Activated T-helper 17 cell treated with anti-CD3 and anti-CD28 coated beads, Interleukin-2, amount 50 U/mL, for 72 hours (primary cell): ENCODE measurements at places on chromosomes 7 and 10.

- no peak for ATAC-seq
Measured at GRCh38 chr7:123788584-123788983, 39.8 kb upstream of the WASL start.

DNA sequence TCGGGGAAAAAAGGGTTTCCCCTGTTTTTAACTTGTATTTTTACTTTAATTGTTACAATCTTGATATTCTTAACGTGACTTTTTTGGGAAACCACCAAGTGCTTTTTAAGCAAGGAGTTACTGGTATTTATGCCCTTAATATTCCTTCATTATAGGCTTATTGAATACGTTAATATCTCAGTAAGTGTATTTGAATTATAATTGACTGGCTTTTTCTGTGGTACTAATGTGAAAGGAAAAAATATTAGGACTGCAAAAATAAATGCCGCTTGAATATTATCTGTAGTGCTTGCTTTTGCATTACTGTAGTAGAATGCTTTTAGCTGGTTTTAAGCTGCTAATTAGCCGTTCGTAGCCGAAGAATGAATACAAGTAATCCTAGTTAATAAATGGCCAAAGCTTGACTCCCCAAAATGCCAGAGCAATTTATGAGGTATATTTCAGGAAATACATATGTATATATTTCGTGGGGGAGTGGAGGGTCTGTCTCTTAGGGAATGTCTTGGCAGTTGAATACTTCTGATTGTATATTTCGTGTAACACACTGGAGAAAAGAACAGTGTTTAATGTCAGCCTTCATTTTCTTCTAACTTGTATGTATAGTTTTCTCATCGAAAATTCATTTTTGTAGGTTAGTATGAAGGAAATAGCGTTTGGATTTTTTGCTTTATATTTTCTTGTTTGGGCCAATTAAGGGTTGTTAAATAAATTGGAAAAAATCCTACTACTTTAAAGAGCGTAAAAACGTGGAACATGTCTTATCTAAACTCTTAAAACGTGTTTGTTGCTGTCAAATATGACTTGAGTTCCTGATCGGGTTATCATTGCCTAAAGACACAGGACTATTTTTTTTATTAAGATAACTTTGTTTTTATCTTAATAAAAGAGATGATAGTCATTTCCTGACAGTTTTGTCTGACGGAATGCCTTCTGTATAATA lies 1.5 kb downstream of the PDCD4 start:
- no peak for ATAC-seq

- ATAC-seq = no peak
Measured at GRCh38 chr7:31079824-31080511, 27.9 kb downstream of the ADCYAP1R1 start.

GRCh38 chr10:87508837-87509236 lies 4.1 kb downstream of the MINPP1 start:
- no peak for ATAC-seq

GRCh38 chr10:90047243-90047729 lies 345.9 kb downstream of the KIF20B start:
- ATAC-seq = no peak

DNA sequence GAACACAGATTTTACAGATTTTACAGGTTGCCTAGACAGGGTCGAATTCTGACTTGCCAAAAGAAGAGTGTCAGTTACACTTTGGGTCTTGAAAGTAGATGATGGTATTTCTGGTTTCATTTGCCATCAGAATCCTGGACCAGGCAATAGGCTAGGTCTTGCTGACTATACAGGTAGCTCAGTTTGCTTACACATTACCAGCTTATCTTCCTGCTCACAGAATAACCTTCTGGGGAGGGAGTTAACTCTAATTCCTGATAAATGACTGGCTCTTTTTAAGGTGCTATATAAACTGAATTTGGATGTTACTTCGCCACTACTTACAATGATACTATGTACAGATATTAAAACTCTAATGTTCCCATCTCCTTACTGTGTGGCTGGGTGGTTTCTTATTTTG lies 39.8 kb downstream of the GBF1 start:
- peak; percentile 59 for ATAC-seq

- no peak for ATAC-seq
Measured at GRCh38 chr7:70712942-70713341, 419.0 kb upstream of the GALNT17 start.

DNA sequence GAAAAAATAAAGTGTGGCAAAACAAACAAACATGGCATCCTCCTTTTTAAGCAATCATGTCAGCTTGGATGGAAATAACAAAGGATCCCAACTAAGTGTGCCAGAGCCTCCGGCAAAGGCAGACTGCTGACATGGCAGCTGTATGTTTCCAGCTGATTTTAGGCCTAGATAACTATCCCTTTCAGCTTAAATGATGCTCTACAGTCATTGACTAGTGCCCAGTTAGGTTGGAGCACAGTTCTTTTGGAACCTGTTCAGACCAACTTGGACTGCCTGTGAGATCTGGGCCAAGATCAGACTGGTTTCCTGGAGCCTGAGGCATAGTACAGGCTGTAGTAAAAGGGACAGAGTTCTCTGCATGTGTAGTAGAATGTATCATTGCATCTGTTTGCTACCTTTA lies 128.7 kb downstream of the DYNC1I1 start:
- no peak for ATAC-seq

GRCh38 chr10:72981882-72982529 lies 27.4 kb upstream of the PLA2G12B start:
- peak; percentile 18 for ATAC-seq

- ATAC-seq = no peak
Measured at GRCh38 chr10:13803566-13804554, 217.1 kb downstream of the PRPF18 start.

DNA sequence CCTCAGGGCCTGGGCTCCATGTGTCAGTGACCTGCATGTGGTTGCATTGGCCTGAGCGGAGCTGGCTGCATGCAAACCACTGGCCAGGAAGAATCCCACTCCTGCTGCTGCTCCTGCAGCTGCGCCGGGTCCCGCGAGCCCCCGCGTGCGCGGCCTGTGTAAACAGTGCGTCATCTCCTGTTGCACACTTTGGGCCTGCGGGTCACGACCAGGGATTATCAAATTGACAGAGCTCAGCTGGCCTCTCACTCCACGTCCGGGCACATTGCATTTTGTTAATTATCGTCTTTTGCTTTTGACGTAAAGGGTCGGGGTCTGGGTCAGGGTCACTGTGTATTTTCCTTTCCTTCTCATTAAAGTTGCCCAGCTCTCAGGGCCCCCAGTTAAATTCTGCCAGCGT lies 132.6 kb downstream of the RGS10 start:
- ATAC-seq = no peak

GRCh38 chr10:27104919-27105318 lies 4.6 kb upstream of the ANKRD26 start:
- no peak for ATAC-seq

DNA sequence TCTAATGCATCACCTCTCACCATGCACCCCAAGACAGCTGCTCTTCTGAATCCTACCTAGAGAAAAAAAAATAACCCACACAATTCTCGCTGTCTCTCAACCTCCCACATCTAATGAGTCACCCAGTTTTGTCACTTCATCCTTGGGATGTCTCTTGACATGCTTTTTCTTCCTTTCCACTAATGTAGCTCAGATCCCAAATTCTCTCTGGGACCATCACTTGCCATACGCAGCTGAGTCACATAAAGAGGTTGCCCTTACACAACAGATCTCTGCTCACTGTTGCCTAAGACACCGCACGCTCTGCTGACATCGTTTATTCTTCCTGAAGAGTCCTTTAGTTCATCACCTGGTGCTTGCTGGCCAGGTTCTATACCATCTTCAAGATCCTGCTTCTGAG lies 606.0 kb upstream of the GALNT17 start:
- ATAC-seq = peak; percentile 38

- ATAC-seq = no peak
Measured at GRCh38 chr7:150848561-150849115, 3.7 kb upstream of the AOC1 start.

DNA sequence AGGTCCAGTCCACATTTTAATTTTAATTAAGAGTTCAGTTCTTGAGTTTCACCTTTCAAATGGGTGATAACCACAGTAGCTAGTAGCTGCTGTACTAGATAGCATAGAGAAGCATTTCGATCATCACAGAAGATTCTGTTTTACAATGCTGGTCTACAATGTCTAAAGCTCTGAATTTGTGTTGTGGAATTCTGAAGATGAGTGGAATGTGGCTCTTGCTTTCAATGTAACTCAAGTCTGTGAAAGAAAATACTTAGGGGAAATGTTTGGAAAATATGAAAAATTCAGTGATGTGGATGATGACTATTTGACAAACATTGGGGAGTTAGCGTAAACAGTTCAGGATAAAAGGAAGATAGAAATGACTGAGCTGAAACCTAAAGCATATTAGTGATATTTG lies 139.4 kb downstream of the GNAT3 start:
- ATAC-seq = no peak

- ATAC-seq = no peak
Measured at GRCh38 chr10:83214136-83214535, 925.2 kb upstream of the GHITM start.

DNA sequence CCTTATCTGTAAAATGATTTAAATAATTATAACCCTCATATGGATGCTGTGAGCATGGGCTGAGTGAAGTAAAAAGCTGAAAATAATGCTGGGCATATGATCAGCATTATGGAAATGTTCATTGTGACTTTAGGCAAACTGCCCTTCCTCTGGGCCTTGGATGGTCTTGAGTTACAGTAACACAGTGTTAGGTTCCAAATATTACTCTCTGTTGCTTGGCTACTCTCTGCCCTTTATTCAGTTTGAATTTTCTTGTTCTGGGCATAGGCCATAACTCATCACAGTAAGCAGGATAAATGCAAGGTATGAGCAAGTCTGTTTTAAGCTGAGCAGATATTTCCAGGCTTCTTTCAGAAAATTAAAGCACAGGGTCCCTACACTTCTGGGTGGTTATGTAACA lies 868.0 kb downstream of the KCNMA1 start:
- ATAC-seq = no peak

DNA sequence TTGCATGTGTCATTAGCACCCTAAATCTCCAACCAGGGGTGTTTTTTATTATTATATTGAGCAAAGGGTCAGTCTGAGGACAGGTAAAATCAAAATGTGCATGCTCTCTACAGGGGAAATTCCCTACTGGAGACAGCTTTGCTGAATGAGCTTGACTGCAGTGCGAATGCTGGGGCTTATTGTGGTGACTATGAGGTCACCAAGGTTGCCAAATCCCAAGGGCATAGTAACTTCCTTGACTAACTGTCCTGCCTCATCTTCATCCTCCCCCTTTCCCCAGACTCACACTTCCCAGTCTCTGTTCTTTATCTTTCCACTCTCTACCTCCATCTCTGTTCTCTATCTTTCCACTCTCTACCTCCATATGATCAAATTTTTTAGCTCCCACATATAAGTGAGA lies 22.9 kb upstream of the AOC1 start:
- no peak for ATAC-seq

- ATAC-seq = no peak
Measured at GRCh38 chr7:79055722-79056415, 397.6 kb downstream of the MAGI2 start.

- ATAC-seq = no peak
Measured at GRCh38 chr10:125157505-125157904, 2.9 kb downstream of the CTBP2 start.

DNA sequence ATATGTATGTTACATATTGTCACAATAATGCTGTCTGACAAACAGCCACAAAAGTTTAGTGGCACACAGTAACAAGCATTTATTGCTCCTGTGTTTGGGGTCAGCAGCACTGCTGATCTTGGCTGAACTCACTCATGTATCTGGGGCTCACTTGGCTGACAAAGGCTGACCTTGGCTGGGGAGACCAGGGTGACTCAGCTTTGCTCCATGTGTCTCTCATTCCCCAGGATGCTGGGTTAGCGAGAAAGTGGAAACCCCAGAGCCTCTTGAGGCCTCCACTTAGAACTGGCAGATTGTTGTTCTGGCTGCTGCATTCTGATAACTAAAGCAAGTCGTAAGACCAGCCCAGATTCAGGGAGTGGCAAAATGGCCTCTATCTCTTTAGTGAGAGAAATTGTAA lies 217.3 kb upstream of the HABP2 start:
- ATAC-seq = no peak

DNA sequence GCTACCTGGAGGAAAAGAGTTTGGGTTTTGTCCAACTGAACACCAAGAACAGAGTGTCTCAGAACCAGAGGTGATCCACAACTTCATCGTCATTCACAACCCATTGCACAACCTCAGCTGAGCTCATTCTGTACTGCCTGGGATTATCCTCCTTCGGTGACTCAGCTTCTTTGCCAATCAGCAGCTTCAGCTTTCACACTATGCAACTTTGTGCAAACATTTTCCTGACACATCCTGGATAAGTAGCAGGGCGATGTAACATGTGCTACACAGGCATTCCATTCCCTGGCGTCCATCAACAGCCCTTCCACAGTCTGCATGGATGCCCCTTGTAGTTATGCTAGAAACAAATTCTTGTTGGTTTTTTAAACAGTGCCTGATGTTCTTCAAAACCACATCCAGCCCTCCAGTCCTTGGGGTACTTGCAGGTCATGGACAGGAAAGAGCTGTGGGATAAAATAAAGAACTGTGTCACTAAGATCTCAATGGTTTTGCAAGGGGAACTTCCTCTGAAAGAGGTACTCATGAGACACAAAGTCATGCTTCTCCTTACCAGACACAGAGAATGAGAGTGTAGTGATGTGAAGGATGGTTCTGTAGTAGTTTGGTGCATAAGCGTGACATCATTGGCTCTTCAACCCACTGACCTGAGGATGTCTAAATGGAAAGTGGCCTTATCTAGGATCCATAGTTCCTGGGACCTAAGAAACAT lies 478.5 kb downstream of the KIF20B start:
- ATAC-seq = no peak

DNA sequence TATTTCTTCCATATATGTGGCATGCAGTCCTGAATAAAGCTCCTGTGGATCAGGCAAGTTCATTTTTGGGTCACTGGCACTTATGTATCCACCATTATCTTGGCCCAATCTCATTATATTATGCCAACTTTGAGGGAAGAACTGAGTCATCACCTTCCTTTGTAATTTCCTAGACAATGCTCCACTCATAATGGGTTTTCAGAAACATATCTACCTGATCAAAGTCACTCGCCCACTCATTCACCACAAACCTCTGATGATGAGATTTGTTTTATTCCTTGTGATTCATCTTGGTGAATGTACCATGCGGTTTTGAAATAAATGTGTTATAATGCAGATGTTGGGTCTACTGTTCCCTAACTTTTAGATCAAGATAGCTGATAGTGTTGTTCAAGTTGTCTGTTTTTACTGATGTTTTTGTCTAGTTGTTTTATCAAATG lies 525.8 kb downstream of the KIF20B start:
- ATAC-seq = peak; percentile 92

GRCh38 chr10:117241541-117242462 lies 888 bp downstream of the SLC18A2 start:
- ATAC-seq = no peak

- ATAC-seq = no peak
Measured at GRCh38 chr7:130145424-130146100, 59.6 kb downstream of the TMEM209 start.
